ENCODE measurements at places on chromosomes 2 and 18.

DNA sequence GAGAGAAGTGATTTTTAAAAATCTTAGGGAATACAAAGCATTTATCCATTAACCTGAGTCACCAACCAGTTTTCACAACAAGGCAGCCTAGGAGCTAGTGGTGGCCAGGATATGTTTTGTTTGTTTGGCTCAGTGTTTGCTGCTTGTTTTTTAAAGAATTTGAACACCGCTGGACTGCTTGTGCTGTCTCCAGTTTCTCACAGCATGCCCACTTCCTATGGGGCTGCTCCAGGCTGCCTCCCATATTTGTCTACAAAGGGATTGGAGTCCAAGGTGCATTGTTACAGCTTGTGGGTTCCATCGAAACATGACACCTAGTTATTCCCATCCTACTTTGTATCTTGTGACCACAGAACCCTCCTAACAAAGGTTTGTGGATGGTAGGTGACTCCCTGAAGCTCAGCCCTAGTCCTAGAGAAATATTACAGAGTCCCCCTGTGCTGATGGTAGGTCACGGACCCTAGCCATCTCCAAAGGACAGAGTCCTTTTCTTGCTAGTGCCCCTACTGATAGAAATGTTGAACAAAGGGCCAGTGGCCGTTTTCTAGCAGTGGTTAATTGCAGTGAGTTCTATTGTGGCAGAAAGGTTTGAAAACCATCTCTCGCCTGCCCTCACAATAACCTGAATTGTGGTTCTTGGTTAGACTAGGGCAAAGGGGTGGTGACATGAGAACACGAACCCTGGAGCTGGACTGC is 23.2 kb downstream of the GPR39 start:
- DNase-seq = no peak

GRCh38 chr2:122528061-122528460 is 772.6 kb downstream of the TSN start:
- DNase-seq = no peak

GRCh38 chr2:37782155-37782673 is 110.8 kb upstream of the CDC42EP3 start:
- no peak for DNase-seq

DNA sequence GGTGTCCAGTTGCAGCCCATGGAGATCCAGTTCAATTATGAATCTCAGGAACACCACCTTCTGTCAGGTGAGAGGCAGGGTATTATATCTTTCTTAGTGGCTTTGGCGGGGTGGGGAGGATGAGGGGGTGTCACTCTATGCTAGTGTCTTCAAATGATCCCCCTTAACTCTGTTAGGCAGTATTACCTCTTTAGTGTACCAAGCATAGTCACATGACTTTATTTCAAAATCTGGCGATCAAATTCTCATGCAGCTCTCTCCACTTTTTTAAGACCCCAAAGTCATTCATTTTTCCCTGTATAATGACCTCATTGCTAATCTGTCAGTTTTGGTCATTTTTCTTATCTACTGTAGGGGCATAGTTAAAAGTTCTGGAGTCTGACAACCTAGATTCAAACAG is 1.1 kb upstream of the ZSCAN30 start:
- no peak for DNase-seq

DNA sequence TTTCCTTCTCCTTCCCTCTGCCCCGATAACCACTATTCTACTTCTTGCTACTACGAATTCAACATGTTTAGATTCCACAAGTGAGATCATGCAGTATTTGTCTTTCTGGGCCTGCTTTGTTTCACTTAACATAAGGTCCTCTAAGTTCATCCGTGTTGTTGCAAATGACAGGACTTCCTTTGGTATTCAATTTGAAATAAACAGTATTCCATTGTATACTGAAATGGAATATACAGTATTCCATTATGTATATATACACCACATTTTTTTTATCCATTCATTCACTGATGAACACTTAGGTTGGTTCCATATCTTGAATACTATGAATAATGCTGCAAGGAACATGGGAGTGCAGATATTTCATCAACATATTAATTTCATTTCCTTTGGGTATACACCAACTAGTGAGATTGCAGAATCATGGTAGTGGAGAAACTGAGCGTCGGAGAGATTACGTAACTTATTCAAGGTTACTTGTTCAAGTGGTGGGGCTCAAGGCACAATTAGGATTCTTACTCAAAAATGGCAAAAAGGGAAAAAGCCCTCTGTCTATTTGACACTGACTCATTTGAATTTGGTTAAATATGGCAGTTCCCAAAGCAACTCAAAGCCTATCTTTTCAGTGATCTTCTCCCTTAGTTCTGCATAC is 85.1 kb downstream of the CHN1 start:
- DNase-seq = no peak

DNA sequence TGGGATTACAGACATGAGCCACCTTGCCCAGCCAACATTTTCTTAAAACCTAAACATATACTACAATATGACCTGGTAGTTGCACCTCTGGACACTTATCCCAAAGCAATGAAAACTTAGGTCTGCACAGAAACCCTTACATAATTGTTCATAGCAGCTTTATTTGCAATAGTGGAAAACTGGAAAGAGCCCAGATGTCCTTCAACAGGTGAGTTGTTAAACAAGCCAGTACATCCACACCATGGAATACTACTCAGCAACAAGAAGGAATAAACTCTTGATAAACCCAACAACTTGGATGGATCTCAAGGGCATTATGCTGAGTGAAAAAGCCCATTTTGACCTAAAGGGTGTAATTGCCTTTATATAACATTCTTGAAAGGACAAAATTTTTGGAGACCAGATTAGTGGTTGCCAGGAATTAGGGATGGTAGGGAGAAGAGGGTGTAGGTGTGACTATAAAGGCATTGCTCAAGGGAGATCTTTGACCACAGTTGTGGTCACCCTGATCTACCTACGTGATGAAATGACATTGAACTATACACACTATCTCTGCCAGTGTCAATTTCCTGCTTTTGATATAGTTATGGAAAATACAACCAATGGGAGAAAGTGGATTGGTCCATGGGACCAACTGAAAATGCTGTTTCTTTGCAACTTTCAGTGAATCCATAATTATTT is 11.9 kb upstream of the AMMECR1L start:
- DNase-seq = no peak

- no peak for DNase-seq
Measured at GRCh38 chr2:58928391-58928790, 687.3 kb upstream of the FANCL start.

DNA sequence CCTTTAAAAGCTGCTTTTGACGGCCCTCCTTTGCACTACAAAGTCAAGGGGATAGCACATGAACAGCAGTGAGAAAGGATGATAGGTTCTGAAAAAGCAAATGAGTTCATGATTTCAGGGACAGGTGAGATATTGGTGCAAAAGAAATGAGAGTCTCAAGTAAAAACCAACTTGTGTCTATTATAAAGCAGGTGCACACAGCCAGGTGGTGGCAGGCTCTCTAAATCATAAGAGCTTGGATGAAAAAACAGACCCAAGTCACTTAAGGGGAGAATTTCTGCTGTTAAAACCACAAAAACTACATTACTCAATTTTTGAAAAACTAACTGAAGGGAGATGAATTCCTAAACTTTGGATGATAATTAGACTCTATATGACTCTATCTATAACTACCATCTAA is 201.5 kb downstream of the SP3 start:
- DNase-seq = no peak

DNA sequence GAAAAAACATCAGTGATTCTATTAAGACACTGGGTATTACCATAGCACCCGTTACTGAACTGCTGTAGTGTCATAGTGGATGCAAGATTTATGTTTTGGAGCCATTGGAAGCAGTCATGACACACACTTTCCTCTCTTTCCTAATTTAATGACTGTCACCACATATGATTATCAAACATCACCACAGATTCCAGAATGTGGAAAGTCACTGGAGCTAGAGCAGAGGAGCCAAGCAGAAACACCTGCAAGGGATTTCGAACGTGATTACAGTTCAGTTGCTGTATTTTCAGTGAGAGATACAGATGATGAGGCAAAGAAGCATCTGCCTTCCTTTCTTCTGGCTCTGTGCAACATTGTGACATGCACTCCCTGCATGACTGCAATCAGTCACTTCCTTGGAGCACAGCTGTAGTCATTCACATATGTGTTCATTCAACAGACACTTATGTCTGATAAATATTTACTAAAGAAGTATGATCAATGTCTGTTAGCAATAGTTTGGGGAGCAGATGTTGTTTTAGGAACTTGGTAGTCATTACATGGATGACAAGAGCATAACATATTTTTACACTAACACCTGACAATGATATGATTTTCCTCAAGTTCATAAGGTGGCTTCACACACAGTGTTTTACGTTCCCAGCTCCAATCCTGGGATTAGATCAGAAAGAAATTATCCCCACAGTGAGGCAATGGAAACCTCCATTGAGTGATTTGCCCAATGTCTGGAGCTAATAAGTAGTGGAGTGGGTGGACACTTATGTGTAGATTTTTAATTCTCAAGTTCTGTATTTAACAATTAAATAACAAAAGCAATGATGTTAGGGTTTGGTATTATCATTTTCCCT is 416.6 kb downstream of the PLCL1 start:
- DNase-seq = no peak

- DNase-seq = no peak
Measured at GRCh38 chr2:104976603-104977120, 61.2 kb upstream of the MRPS9 start.

DNA sequence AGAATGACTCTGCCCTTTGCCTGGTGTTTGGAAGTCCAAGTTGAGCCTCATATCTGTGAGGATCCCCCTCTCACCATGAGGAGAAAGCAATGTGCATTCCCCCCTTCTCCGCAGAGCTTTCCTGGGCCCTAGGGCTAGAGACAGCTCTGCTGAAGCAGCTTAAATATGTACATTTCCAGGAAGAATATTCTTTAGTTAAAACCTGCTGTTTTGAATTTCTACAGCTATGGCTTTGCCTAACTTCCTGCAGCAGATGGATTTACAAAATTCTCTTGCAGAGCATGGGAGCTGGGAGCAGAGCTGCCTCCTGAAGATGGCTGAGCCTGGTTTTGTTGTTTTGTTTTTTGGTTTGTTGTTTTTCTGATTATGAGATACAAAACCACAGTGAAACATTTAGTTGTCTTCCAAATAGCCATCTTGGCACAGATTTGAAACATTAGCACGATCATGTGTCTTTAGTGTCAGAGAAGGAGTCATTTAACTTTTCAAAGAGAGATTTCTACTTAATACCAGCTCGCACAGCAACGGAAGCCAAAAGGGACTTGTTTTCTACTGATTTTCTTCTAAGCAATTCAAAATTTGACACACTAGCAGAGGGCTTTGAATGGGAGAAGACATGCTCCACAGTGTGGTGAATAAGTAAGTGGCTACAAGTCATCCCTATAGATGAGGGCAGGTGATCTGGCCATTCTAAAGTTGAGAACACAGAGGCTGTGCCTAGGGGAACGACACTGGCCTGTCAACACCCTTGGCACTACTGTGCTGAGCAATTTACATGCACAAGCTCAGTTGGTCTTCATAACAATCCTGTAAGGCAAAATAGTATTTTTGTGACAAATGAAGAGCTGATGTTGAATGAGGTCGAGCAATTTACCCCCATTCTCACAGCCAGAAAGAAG is 222.6 kb downstream of the MREG start:
- DNase-seq = no peak

DNA sequence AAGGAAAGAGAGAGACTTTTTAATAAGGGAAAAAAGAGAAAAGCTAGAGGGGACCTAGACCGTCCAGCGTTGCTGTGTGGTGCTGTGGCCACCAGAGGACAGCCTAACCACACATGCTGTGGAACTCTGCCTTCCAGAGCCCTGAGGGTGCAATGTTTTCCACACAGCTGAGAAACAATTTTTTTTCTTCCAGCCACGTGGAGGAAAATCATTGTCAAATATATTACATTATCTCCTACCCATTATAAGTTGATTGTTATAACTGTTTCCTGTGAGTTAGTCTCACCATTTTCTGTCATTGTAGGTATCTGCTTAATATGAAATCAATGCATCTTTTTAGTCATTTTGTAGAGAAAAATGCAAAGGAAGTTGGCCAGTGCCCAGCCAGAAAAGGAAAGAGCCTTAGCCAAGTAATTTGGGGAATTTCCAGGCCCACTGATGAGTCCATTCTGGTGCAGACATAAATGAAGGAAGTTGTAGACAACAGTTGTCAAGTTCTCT is 5.9 kb upstream of the MRPL19 start:
- DNase-seq = peak; percentile 66

DNA sequence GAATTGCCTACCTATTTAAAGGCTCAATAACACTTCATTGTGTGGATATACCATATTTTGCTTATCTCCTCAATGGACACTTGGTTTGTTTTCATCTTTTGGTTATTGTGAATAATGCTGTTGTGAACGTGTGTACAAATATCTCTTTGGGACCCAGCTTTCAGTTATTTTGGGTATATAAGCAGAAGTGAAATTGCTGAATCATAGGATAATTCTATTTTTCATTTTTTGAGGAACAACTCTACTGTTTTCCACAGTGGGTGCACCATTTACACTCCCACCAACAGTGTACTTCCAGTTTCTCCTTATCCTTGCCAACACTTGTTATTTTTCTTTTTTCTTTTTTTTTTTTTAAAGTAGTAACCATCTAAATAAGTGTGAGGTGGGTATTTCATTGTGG is 29.0 kb downstream of the PTPN4 start:
- DNase-seq = no peak

DNA sequence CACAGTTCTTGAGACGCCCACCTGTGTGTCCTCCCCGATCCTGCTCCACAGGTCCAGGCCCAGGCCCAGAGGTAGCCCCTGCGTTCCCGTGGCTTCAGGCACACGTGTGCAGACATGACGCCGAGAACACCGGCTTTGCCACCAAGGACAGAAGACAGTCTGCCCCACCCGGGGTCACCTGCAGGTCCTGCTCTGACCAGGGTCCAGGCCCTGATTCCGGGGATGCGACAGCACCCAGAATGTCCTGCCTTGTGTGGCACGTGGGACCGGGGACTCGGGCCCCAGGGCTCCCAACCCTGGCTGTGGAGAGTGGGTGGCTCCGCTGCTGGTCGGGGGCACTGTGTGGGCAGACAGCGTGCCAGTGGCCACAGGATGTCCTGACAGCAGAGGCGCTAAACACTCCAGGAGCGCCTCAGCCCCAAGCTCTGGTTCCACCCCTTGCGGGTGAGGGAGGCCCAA is 36.9 kb downstream of the ADI1 start:
- no peak for DNase-seq

- DNase-seq = peak; percentile 95
Measured at GRCh38 chr2:39469807-39470206, 32.7 kb upstream of the MAP4K3 start.

DNA sequence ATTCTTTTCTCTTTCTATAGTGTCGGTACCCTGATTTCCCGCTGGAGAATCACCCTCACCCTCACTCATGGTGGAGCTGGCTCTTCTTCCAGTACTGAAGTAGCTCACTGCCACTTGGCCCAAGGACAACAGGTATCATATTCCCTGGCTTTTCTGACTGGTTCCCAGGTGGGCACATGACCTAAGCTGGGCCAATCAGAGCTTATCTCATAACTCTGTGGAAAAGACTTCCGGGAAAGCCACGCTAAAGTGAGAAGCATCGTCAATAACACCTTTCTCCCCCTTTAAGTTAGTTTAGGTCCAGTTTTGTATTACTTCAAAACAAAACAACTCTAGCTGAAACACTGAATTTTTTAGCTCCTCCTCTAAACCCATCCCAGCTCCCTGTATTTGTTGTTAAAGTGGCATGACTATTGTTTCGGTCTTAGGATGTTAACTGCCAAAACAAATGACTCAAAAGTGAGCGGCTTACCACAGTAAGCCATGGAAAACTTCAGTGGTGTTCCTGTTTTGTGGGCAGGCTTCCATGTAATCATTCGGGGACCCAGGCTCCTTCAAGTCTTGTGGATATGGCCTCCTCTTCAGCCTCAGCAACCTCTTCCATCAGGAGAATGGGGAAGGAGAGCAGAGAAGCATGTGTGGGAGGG is 137.4 kb upstream of the DLX2 start:
- DNase-seq = no peak

- DNase-seq = no peak
Measured at GRCh38 chr2:202005272-202005887, 28.3 kb upstream of the FZD7 start.
